ENCODE measurements at places on chromosomes 1 and 21.

DNA sequence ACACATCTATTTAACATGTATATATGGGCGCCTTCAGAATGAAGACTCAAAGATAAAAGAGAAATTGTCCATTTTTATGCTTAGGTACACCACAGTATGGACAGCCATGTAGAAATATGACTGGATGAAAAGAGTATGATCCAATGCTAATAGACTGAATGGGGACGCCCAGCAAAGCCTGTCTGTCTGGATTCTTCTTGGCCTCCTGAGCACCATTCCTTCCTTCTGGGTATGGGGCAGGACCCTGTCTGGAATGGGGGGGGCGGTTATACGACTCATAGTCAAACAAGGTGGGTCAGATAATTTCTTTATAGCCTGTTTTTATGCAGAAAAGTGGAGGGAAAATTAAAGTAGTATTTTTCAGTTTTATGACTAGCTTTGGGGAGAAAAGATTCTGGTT, 81.2 kb upstream of the ABCD3 start:
- DNase-seq, result no peak

DNA sequence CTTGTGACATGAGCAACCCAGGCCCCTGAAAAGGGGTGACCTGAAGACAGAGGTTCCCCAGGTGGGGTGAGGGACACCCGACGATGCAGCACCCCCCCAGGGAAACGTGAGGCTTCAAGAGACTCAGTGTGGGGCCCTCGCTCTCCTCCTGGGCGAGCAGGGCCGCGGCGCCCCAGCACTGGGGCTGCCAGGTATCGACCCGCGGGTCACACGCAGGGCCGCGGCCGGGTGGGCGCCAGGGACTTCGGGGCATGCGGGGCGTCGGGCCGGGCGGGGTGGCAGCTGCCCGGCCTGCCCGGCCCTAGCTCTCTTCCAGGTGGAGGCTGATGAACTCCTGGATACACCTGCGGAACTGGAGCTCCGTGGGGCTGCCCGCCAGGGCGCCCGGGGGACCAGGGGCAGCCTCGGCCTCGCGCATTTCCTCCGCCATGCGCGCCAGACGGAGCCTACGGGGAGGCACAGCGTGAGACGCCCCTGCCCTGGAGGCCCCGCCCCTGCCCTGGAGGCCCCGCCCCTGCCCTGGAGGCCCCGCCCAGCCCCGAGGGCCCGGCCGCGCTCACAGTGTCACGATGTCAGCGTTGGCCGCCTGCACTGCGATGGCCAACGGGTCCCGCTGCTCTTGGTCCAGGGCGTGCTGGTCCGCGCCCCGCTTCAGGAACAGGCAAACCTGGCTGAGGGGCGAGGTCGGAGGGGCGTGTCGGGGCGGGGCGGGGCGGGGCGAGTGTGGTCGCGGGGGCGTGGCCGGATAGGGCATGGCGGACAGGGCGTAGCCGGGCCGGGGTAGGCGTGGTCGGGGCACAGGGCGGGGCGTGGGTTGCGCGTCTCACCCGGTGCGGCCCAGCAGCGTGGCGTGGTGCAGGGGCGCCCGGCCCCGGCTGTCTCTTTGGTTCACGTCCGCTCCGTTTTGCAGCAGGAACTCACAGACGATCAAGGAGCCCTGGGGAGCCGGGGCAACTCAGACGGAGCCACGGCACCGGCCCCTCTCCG, 13.3 kb downstream of the SCNN1D start:
- DNase-seq, result no peak

DNA sequence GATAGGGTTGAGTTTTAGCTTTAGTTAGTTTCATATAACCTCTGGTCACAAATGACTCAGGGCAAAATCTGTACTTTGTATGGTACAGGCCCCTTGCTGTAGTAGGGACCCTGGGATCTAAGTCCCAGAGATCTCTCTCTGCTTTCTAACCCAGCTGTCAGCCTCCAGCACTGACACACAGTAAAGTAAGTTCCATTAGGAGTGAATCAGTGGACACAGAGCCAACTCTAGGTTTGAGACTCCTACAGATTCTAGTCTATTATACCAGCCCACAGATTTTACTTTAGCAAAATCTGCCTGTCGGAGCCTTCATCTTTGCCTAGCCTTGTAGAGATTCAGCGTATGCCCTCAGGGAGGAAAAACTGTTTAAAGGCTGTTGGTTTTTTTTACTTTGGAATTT, 52.5 kb downstream of the ANGPTL1 start:
- no peak for DNase-seq

- no peak for DNase-seq
Measured at GRCh38 chr1:228007049-228007800, 427 bp downstream of the WNT3A start.

- DNase-seq, result peak; percentile 46
Measured at GRCh38 chr1:243939167-243939848, 89.3 kb upstream of the AKT3 start.

GRCh38 chr1:67052741-67053534, 1.0 kb downstream of the SLC35D1 start:
- DNase-seq, result no peak

- DNase-seq, result no peak
Measured at GRCh38 chr1:62325081-62325480, 5.8 kb upstream of the KANK4 start.

- DNase-seq, result no peak
Measured at GRCh38 chr21:21682172-21682571, 684.0 kb downstream of the NCAM2 start.

DNA sequence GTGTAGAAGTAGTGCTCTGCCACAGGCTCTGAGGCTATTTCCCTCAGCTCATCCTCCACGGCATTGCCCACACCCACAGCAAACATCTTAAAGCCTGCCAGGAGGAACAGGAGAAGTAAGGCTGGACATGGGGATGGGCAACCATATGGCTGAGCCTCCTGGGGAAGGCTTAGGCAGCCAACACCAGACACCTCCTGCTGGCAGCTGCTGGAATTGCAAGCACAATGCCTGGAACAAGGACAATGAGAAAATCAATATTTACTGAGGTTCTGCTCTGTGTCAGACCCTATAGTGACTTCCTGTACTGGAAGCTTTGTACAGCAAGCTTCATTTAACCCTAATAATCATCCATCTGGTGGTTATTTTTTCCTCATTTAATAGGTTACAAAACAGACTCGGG, 8.2 kb downstream of the MATN1 start:
- DNase-seq, result no peak

Data from NCI-H460 (cell line).